ENCODE measurements at places on chromosomes 1 and 21. TPM values are rescaled to one million over a fixed set of nuclear protein-coding genes. Genes with fewer than 3 reads are reported as not detected.

The PLA2G5 gene
- total RNA-seq: 17.7 TPM

- no peak overlapping the region for H3K27ac ChIP-seq
- H3K4me1 ChIP-seq: no peaks in the 10 kb centered on the region
- H3K4me3 ChIP-seq: no peak overlapping the region
- no peaks in the 10 kb centered on the region for H3K27me3 ChIP-seq
Measured at GRCh38 chr1:115230281-115230680, 107.8 kb downstream of the NGF start.

- H3K36me3 ChIP-seq: no peaks in the 10 kb centered on the region
- DNase-seq: no peak
- no peak overlapping the region for H3K27ac ChIP-seq
- H3K4me1 ChIP-seq: no peaks in the 10 kb centered on the region
Measured at GRCh38 chr21:14736162-14736561, 190.0 kb upstream of the SAMSN1 start.

GRCh38 chr1:211947396-211948295, 87.7 kb downstream of the INTS7 start:
- H3K4me1 ChIP-seq: no peaks in the 10 kb centered on the region
- DNase-seq: no peak
- no peak overlapping the region for H3K4me3 ChIP-seq
- H3K27me3 ChIP-seq: no peaks in the 10 kb centered on the region
- peaks cover 15% of the 10 kb centered on the region for H3K36me3 ChIP-seq
- H3K27ac ChIP-seq: no peak overlapping the region

DNA sequence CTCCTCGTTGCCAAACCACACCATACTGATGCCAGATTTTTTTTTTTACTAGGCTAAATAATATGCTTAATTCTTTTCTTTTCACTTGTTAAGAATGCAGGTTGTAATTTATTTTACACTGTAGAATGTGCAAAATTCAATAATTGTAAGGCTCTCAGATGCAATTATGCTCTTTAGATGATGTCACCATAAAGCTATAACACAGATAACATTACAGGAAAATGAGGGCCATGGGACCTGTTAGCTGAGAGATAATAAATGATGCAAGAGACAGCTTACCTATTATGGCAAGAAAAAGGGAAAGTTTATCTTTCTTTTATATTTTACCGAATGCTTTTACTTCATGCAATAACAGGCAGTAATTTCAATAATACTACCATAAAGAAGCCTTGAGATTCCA, 35.4 kb downstream of the CHRM3 start:
- no peak overlapping the region for H3K4me3 ChIP-seq
- DNase-seq: no peak
- H3K27me3 ChIP-seq: no peaks in the 10 kb centered on the region

DNA sequence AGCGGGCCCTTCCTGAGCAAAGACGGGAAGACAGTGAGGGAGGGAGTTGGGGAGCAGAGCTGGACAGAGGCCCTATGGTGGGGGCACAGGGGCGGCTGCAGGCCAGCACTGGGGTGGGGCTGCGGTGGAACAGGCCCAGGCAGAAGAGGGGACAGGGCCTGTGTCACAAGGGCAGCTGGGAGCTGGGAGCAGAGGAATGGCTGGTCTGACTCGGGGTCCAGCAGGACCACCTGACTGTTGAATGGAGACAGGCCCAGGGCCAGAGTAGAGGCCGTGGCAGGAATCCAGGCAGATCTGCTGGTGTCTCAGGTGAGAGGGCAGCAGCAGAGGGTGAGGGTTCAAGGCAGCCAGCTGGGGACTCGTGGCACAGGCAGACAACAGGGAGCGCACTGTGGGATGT, 25.3 kb downstream of the CTNNBIP1 start:
- H3K4me3 ChIP-seq: no peak overlapping the region
- no peaks in the 10 kb centered on the region for H3K36me3 ChIP-seq
- no peaks in the 10 kb centered on the region for H3K27me3 ChIP-seq

The ARHGEF16 gene
- total RNA-seq: 0.66 TPM

DNA sequence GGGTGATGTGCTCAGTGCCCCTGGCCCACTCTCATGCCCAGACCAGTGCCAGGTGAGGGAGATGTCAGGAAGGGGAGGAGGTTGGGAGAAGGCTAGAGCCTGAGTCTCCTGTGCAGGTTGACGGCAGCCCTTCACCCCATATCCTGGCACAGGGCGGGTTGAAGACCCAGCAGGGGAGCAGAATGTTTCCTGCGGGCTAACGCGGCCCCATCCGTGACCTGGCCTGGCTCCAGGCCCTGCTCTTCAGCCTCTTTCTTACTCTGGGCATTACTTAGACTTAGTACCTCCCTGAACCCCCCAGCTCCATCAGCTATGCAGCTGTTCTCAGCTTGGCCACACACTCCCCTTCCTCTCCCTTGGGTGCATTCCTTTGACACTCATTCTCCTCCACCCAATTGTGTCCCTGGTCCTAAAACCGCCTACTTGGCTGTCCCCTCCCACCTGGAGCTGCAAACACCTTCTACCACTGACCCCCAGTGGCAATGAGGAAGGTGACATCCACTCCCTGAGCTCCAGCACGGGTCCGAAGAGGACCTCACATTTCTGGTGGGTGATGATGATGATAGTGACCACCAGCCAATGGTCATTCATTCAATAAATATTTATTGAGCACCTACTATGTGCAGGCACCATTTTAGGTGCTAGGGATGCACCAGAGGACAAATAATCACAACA, 179.0 kb downstream of the PTPRU start:
- no peak for DNase-seq
- no peak overlapping the region for H3K27ac ChIP-seq
- H3K27me3 ChIP-seq: no peaks in the 10 kb centered on the region
- no peak overlapping the region for H3K4me3 ChIP-seq
- no peaks in the 10 kb centered on the region for H3K36me3 ChIP-seq
- H3K4me1 ChIP-seq: peaks cover 5% of the 10 kb centered on the region

The ELAPOR1 gene
- 0.34 TPM for total RNA-seq

The ENAH gene
- total RNA-seq: 204 TPM

The LRRC47 gene
- 34.1 TPM for total RNA-seq

GRCh38 chr1:109819906-109820305, 56.2 kb upstream of the EPS8L3 start:
- no peak for DNase-seq
- no peaks in the 10 kb centered on the region for H3K27me3 ChIP-seq
- peaks cover 60% of the 10 kb centered on the region for H3K4me1 ChIP-seq

DNA sequence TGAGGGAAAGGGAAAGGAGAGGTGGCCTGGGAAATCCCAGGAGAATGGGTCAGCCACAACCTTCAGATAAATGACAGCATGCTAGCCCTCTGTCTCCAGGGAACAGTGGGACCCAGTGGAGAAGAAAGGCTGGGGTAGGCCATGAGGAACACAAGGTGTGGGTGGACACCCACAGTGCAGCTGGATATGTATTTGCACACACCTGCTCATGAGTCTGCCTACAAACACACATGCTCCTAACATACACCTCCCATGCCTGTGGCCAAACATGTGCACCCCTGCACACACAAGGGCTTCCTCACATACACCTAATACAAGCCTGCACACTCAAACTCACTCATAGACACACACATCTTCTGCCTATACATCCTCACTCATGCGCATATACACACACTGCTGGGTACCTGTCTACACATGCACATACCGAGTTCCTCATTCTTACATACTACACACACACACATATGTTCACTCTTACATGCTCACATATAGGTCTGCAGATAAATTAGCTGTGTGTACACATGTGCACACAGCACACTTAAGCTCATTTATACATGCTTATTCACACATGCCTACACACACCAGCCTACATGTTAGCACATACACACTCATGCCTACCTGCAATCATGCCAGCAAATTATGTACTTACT, 3.6 kb downstream of the C1orf216 start:
- H3K36me3 ChIP-seq: peaks cover 21% of the 10 kb centered on the region
- no peak overlapping the region for H3K27ac ChIP-seq
- no peaks in the 10 kb centered on the region for H3K27me3 ChIP-seq

DNA sequence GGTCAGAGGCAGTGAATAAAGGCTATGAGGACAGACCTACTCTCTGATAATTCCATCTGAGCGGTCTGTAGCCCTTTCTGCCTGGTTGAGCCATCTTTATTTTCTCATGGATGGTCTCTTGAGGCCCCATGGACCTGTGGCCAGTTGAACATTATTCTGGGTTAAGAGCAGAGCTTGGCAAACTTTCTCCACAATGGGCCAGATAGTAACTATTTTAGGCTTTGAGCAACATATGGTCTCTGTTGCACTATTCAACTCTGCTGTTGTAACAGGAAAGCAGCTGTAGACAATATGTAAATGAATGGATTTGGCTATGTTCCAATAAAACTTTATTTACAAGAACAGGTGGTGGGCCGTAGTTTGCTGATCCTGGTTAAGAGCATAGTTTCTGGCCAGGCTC, 62.7 kb downstream of the KAZN start:
- no peaks in the 10 kb centered on the region for H3K4me1 ChIP-seq
- no peak for DNase-seq
- no peaks in the 10 kb centered on the region for H3K36me3 ChIP-seq
- H3K4me3 ChIP-seq: no peak overlapping the region
- H3K27me3 ChIP-seq: no peaks in the 10 kb centered on the region

The PM20D1 gene
- not detected for total RNA-seq

DNA sequence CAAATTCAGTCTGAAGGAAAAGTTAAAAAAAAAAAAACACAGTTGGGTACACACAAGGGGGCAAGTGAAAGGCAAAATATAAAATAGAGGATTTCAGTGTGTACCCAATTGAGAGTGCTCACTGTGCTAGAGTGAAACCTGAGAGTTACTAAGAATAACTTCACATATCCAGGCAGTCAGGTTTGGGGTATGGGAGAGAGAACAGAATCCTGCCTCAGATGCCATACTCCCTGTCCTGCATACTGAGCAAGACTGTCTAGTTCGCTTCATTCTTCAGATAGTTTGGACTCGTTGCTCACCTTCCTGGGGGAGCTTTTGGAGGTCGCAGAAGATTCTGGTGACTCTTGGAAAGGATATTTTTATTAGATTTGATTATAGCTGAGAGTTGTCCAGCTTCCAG, 20.4 kb downstream of the CEP85 start:
- no peak overlapping the region for H3K27ac ChIP-seq
- H3K4me3 ChIP-seq: no peak overlapping the region
- no peak for DNase-seq
- peaks cover 7% of the 10 kb centered on the region for H3K4me1 ChIP-seq
- H3K36me3 ChIP-seq: peaks cover 37% of the 10 kb centered on the region

DNA sequence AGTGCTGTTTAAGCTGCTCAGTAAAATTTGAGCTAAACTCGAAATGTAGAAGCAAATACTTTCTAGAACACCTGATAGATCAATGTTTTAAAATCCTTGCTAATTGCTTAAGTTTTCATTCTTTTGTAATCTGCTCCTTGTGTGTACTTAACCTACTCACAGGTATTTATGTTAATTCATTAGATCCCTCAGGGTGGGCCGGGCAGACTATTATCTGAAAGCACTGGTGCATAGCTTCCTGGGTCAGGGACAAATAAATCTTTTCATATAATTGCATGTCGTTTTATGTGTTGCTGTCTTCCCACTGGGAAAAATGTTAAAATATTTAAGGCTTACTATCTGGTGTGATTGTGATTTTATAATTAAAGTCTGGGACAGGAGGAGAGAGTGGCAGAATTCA, 440.5 kb downstream of the SMYD3 start:
- H3K27ac ChIP-seq: no peak overlapping the region
- H3K4me1 ChIP-seq: no peaks in the 10 kb centered on the region
- H3K36me3 ChIP-seq: no peaks in the 10 kb centered on the region
- H3K4me3 ChIP-seq: no peak overlapping the region
- DNase-seq: no peak

The NMNAT2 gene
- total RNA-seq: 2.8 TPM

DNA sequence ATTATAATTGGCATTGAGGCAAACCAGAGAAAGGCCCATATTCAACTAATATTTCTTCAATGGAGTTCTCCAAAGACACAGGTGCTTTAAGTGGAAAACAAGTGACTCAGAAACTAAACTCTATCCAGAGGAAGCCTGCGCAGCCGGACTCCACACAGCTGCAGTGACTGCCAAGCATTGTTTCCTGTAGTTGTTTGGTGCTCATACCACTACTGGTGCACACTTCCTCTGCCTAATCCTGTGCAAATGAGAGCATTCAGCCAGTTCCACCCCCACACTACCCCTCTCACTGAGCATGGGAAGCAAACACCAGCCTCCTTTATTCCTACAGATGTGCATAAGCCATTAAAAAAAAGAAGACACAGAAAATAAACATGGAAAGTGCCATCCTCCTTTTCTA, 102.9 kb downstream of the VAV3 start:
- no peaks in the 10 kb centered on the region for H3K4me1 ChIP-seq
- H3K4me3 ChIP-seq: no peak overlapping the region
- DNase-seq: no peak
- no peak overlapping the region for H3K27ac ChIP-seq

- H3K4me1 ChIP-seq: no peaks in the 10 kb centered on the region
- H3K27me3 ChIP-seq: no peaks in the 10 kb centered on the region
- DNase-seq: no peak
- H3K36me3 ChIP-seq: peaks cover 7% of the 10 kb centered on the region
Measured at GRCh38 chr1:113557187-113557586, 166.9 kb downstream of the MAGI3 start.

DNA sequence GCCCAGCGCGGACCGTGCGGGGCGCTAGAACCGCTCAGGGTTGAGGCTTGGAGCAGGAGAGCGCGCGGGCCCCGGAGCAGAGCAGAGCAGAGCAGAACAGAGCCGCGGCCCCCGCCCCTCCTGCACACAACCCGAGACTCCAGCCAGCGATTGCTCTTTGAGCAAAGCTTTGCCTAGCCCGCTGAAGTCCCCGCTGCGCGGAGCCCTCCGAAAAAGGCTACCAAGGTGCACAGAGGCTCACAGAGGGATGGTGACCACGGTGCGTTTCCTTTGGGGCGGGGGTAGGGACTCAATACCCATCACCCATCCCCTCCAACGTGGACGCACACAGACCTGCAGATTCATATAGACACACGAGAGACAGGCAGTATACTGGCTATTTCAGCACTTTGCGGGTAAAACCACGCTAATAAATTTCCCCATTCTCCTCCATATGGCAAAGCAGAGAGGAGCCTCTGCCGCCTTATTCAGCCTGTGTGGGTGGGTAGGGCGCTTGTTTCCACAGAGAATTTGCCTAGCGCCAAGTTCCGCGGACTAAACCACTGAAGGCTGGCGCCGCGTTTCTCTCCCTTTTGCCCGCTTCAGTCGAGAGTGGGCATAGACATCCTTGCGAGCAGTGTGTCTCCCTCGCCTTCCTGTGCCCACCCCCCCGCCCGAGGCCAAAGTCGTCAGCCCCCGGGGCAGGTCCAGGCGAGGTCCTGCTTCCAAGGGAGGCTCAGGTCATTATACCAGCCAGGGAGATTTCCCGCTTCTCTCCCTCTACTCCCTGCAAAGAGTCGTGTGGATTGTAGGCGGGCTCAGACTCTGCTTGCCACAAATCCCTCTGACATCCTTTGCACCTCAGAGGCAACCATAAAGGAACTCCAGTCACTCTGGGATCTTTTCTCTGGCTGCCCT, 8.5 kb downstream of the HLX start:
- H3K27ac ChIP-seq: no peak overlapping the region
- peaks cover 66% of the 10 kb centered on the region for H3K27me3 ChIP-seq
- peak overlapping the region; percentile 22 for H3K4me3 ChIP-seq

The PLPP3 gene
- total RNA-seq: 138 TPM

GRCh38 chr21:31766899-31767298, 35.0 kb upstream of the SCAF4 start:
- no peaks in the 10 kb centered on the region for H3K4me1 ChIP-seq
- no peaks in the 10 kb centered on the region for H3K27me3 ChIP-seq
- H3K36me3 ChIP-seq: no peaks in the 10 kb centered on the region
- DNase-seq: no peak
- no peak overlapping the region for H3K27ac ChIP-seq
- no peak overlapping the region for H3K4me3 ChIP-seq

All from esophagus muscularis mucosa (tissue), 4 donors.